ENCODE measurements at places on chromosomes 16 and 17.

- no peak for DNase-seq
These were observed 10.9 kb upstream of the C16orf54 start for GRCh38 chr16:29756654-29757053.

DNA sequence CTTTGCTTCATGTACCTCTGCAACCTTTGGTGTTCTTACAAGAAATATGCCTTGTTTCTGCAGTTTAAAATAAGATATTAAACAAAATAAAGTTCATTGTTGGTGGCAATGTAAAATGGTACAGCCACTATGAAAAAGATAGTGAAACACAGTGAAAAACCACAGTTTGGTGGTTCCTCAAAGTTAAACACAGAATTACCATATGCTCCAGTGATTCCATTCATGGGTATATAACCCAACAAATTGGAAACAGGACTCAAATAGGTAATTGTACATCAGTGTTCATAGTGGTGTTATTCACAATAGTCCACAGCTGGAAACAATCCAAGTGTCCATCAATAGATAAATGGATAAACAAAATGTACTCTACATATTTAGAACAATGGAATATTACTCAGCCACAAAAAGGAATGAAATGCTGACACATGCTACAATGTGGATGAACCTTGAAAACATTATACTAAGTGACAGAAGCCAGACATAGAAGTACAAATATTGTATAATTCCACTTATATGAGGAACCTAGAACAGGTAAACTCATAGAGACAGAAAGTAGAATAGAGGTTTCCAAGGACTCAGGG lies 49.2 kb downstream of the CUEDC1 start:
- DNase-seq, result no peak

DNA sequence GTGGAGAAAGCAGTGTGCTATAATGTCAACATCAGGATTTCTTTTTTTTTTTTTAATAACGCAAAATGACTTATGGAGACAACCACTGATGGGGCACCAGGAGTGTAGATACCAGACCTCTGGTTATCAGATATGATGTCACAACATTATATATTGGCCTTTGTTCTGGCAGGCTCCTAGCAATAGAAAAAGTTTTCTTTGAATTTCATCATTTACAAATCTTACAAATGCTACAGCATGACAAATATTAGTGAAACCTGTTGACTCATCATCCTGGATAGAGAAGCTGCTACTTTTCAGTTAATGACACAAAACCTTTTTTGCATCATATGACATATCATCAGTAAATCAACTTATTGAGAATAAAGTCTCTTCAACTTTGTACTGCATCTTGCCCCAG lies 6.1 kb downstream of the THUMPD1 start:
- no peak for DNase-seq

GRCh38 chr17:75442168-75443103 lies 14.0 kb upstream of the TMEM94 start:
- no peak for DNase-seq

GRCh38 chr17:20966870-20967269 lies 75.9 kb downstream of the USP22 start:
- no peak for DNase-seq

- no peak for DNase-seq
These were observed 5.7 kb downstream of the CANT1 start for GRCh38 chr17:79003661-79004411.

GRCh38 chr17:19718613-19719354 lies 2.4 kb upstream of the SLC47A2 start:
- peak; percentile 93 for DNase-seq

DNA sequence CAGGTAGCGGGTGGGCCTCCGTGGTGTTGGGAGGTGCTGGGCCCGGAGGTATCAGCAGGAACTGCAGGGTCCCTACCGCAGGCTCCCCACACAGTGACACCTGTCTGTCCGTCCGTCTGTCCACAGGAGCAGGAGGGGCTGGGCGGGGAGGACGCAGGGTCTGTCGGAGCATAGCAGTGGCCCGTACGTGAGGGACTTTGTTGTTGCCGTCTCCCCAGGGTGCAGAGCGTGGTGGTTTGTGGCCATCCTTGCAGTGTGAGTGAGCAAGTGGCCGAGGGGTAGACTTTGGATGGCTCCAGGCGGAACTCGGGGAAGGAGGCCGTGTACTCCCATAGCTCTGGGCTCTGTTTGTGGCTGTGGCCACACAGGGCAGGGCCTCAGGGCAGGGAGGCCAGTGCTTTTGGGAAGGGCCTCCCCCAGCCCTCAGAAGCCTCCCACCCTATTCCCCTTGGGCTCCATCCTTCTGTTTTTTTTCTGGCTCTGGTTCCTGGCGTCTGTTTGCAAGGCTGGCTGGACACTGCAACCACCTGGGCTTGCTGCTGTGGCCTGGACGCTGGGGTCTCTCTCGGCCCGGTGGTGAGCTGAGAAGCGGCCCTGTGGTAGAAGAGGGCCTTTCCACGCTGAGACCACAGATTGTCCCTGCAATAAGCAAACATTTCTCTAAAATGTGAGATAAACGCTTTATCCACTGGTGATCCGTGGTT lies 41.0 kb upstream of the ZNF750 start:
- DNase-seq, result no peak

- DNase-seq, result no peak
These were observed 143.2 kb upstream of the ASIC2 start for GRCh38 chr17:33436321-33436720.

DNA sequence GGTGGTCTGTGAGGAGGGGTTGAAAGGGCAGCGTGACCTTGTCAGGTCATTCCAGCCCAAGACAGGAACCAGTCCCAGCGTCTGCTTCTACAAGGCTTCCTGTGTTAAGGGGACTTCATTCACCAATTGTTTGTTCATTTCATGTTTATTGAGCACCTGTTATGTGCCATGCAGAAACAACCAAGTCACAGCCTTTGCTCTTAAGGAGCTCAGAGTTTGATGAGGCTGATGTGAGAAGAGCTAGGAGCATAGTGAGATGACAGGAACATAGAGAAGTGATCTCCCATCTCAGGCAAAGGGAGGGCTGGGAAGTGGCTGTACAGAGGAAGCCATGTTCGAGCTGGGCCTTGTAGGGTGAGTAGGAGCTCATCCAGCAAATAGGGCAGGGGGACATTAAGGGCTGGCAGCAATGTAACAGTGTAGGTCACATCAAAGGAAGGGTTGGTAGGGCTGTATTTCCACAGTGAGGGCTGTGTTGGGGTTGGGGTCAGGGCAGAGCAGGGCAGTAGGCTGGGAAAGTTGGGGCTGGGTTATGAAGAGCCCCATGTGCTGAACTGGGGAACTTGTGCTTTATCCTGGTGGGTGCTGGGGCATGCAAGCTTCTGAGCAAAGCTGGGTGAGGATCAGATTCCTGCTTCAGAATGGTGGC lies 79.8 kb downstream of the ARHGAP23 start:
- no peak for DNase-seq

DNA sequence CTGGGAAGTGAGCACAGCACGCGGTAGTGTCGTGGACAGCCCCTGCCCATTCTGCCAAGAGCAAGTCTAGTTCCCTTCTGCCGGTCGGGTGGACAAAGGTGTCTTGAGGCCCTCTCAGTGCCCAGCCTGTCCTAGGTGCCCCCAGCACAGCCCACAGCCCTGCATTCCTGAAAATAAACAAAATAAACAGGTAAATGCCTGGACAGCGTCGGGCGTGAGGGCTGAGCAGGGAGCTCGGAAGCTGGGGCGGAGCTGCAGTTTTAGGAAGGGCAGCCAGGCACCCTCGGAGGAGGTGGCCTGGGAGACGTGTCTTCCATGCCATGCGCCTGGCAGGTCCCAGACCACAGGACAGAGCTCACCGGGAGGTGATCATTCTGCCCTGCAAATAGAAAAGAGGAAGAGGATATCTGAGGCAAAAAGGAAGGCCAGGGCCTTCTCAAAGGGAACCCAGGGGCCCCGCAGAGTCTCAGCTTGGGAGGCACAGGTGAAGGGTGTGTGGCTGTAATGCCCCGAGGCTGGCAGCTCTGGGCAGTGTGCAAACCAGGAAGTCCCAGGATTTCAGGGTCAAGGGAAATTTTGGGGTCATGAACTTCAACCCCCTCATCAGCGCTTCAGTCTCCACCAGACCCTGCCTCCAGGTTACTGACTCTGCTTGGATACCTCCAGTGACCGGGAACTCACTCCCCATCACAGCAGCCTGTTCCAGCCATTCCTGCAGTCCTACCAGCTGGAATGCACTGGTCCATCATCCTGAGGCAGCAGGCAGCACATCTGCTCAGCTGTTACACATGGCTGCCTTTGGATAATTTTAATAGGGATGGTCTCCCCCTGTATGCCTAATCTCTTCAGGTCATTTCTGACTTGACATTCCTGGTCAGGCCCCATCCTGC lies 1.7 kb downstream of the ZNF469 start:
- DNase-seq, result no peak

- DNase-seq, result no peak
These were observed 37.3 kb upstream of the ELAC2 start for GRCh38 chr17:13055131-13055530.

DNA sequence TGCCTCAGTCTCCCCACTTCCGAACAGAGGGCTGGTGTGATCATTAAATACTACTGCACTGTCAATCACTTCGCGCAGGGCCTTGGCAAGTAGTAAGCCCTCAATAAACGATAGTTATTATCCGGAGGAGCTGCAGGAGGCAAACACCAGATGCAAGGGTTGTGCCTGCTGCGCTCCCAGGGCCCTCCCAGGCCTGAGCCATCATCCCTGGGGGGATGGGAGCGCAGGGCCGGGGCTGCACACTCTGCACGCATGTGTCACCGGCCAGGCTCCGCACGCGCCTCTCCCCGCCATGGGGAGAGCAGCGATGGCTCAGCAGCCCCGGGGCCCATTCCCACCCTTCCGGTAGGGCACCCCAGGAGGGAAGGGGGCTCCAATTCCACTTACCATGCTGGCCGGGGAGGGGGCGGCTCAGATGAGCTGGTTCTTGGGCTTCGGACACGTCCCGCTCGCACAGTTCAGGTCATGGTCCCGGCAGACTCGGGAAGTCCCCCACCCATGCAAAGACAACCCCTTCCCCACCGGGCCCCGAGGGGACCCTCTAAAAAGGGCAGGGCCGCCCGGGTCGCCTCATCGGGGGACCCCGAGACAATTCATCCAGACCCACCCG lies 681 bp downstream of the XPO6 start:
- no peak for DNase-seq

GRCh38 chr17:76493505-76494167 lies 7.6 kb downstream of the RHBDF2 start:
- DNase-seq, result no peak

DNA sequence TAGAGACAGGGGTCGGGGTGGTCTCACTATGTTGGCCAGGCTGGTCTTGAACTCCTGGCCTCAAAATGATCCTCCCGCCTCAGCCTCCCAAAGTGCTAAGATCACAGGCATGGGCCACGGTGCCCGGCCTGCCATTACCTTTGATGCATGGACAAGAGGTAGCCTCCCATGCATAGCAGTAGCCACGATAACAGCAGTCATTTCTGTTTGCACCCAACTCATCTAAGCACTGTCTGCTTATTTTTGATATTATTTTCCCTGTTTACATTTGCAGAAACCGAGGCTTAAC lies 37.5 kb upstream of the SNN start:
- no peak for DNase-seq

DNA sequence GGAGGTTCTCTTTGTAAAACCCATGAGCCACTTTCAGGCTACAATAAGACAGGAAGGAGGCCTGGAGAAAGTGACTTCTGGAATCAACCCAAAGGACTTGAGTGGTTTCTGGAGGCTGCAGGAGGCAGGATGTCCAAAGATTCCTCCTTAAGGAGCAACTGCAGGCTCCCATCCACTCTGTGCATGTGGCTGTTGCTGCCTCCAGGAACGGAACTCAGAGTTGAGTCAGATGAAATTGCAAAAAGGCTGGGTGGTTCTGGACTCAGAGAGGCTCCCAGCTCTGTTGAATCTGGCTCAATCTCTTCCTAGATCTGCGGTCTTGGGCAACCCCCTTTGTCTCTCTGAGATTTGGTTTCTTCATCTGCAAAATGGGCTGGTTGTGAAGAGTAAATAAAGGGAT lies 197.1 kb downstream of the SHISA9 start:
- no peak for DNase-seq

DNA sequence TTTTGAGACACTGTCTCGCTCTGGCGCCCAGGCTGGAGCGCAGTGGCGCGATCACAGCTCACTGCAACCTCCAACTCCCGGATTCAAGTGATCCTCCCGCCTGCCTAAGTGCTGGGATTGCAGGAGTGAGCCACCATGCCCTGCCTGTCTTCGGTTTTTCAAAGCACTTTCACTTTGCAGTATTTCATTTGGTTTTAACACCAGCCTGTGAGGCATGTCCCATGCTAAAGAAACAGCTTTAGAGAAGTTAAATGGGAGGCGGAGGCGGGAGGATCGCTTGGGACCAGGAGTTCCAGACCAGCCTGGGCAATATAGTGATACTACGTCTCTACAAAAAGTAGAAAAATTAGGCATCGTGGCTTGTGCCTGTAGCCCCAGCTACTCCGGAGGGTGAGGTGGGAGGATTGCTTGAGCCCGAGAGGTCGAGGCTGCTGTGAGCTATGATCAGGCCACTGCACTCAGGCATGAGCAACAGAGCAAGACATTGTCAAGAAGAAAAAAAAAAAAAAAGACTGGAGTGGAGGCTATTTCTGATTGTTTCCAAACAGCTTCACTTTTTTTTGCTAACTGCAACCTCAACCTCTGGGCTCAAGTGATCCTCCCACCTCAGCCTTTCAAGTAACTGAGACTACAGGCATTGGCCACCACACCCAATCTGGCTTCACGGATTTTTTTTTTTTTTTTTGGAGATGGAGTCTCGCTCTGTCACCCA lies 1.3 kb downstream of the METTL23 start:
- no peak for DNase-seq

DNA sequence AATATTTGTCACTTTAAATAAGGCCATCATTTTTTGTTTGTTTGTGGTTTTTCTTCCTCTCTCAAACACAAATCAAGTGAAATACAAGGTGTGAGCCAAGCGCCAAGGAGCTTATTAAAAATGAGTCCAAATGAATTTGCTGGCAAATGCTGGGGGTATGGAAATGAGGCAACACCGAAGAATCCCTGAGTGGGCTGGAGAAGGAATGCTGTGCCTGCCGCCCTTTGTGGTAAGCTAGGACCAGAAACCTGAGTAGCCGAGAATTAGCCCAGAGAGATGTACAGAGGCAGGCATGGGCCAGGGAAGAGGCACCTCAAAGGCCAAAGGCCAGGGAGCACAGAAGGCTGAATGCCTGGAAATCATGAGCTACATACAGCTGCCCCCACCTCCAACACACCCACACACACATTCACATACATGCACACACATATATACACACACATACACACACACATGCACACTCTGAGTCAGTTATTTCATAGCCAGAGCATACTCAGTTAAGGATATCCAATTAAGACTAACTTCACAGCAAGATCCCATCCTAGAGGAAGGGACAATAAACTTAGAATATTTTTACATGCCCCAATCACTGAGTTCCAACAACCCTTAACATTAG lies 266.1 kb upstream of the DYNLRB2 start:
- DNase-seq, result no peak

Measured in vagina (tissue), 2 donors.